ENCODE measurements at places on chromosomes 12 and 14.

DNA sequence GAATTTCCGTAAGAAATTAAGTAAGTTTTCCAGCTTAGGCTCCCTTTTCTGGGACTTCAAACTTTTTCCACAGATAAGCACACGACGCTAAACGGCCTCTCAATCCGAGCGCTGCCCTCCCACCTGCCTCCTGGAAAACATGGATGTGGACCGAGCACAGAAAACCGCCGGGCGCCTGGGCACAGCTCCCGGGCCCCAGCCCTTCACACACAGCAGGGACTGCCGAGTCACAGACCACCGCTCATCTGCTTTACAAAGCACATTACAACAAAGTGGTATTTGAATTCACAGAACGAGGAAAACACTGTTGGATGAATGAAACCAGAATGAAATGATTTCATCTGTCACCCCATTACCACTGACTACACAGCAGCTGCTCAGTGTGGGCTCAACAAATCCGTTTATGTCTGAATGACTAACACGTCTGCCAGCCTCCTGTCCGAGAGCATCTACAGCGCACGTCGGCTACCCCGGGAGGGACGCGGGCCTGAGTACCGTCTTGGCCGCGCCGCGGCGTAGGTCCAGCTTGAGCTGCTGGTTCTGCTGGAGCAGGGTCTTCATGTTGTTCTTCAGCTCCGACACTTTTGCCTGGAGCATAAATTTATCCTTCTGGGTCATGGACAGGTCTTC is 13.1 kb upstream of the ANKLE2 start:
- DNase-seq, result no peak

- DNase-seq, result no peak
Measured at GRCh38 chr14:90355540-90356518, 24.1 kb upstream of the NRDE2 start.

GRCh38 chr14:72574715-72575114 is 319.2 kb downstream of the DPF3 start:
- no peak for DNase-seq

DNA sequence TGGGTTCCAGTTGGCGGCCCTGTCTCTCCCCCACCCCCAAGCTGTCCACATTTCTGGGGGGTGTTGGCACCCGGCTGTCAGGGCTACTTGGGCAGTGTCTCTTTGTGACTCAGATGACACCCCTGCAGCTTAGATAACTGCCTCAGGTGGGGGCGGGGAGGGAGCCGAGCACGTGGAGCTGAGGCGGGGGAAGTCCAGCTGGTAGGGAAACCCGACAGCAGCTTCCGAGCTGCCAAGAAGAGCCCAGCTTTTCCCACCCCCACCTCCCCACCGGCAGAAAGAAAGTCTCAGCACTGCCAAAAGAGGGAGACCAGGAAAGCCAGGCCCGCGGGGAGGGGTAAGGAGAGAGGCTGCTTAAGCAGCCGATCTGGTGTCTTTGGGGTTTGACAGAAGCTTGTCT is 1.4 kb downstream of the LRTM2 start:
- DNase-seq, result no peak

DNA sequence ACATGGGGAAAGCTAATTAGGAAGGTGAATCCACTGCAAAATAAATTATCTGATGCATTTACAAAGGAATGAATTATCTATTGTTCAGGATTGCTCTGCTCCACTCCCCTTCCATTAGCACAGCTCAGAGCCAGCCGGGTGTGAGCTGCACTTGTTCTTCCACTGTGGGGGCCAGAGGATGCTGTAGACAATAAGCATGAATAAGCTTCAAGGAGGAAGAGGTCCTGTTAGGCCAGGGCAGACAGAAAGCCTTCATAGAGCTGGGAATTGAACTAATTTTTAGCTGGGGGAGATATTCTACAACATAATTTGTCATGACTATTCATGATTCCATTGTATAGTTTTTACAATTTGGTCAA is 137.6 kb upstream of the MAX start:
- DNase-seq, result no peak

DNA sequence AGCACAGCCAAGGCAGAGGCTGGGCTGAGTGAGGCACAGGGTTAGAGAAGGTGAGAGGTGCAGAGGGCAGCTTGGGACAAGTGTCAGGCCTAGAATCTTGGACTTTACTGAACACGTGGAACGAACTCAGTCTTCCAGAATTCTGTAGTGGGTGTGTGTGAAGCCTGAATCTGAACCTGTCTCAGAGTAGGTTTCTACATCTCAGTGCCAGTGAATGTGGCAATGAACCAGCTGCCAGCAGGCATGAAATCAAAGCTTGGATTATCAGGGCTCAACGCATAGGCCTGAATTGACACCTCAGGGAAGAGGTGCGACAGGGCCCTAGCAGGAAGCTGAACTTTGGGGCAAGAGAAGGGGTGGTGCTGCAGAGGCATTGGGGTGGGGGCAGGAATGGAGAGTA is 104.6 kb downstream of the SAMD4A start:
- no peak for DNase-seq

GRCh38 chr14:40870252-40870651 is 736.4 kb upstream of the LRFN5 start:
- no peak for DNase-seq

DNA sequence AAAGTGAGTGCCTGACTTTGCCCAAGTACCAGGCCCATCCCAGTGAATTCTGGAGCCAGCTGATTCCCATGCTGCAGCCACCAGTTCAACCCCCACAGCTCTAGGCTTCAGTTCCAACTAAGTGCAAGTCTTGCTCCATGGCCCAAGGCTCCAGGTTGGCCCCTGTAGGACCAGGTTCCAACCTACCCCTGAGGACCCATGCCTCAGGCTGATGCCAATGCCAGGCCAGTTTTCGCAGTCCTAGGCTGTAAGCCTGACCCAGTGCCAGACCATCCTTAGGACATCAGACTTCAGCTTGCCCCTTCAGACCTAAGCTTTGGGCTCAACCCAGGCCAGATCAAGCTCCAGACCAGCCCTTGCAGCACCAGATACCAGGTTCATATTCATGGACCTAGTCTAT is 352.6 kb downstream of the FSCB start:
- DNase-seq, result no peak

DNA sequence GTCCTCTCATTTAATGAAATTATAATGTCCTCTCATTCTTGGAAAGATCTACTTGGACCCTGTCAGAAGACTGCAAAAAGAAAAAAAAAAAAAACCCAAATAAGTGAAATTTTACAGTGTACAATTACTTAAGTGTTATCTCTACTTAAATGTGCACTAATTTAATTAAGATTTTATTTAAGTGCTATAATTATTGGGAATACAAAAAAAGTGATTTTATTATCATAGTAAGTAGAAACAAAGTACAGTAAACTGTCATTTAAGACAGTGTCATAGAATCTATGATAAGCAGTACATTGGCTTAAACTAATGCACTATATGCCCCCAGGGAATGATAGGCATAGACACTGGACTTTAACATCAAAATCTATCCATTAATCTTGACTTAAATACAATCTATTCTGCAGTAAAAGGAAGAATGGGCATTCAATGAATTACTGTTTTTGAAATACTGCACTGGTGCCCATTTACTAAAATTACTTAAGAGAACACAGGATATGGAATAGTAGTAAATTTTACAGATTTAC is 23.3 kb downstream of the INSM2 start:
- DNase-seq, result no peak

DNA sequence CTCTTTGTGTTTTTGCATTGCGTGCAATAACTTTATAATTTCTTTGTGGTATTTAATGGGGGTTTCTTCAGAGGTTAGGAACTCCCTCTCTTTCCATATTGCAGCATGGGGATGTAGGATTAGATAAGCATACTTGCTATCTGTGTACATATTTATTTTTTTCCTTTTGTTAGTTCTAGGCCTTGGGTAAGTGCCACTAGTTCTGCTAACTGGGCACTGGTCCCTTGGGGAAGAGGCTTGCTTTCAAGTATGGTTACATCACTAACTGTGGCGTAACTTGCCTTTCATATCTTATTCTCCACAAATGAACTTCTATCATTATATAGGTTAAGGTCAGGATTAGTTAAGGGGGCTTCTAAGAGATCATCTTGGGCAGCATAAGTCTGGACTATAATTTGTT is 31.5 kb upstream of the SLCO1B3 start:
- no peak for DNase-seq

DNA sequence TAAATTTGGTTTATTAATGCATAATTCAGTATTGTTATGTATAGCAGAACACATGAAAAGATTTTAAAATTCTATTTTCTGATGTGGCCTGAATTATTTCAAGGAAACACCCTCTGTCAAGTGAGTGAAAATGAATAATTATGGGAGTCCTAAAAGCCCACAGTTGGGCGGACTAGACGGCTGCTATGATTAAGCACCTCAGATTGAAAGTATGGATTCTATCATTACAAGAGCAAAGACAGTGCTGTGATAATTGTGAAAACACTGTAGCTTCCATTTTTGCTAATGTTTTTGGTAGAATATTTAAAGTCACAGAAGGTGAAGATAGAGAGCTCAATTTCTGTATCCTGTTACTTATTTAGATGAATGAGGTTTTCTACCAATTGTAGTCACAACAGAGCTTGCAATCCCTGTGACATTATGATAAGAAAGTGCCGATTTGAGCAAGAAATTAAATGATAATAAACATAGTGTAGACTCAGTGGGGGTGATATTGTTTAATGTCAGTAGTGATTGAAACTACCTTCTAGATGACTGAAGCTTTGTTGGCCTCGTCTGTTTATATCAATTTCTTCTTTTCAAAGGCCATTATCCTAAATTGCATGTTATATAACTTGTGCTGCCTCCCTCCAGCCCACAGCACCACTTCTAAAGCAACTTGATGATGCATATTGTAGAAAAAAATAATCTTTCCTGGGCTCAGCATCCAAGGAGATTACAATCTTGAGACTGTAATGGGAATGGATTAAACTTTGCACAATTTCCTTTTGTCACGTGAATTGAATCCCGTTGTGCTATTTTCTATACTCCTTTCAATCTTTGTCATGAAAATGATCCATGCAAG is 359.8 kb downstream of the BTG1 start:
- DNase-seq, result no peak

DNA sequence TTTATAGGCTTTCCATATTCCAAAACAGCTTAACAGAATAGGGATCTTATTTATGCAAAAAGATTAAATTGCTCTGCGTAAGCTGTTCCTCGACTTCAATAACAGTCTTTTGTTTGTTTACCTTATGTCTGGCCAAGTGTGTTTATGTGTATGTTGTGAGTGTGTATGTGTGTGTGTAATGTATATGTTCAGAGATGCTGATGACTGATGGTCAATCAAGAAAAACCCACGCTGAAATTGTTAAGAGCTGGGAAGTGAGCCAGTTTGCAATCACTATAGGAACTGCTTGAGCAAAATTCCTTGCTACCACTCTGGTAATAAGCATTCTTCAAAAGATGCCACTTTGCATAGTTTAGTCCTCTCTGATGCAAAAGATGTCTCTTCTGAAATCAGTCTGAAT is 59.6 kb downstream of the PRKD1 start:
- no peak for DNase-seq

GRCh38 chr12:69821456-69822159 is 3.4 kb upstream of the MYRFL start:
- peak; percentile 19 for DNase-seq

DNA sequence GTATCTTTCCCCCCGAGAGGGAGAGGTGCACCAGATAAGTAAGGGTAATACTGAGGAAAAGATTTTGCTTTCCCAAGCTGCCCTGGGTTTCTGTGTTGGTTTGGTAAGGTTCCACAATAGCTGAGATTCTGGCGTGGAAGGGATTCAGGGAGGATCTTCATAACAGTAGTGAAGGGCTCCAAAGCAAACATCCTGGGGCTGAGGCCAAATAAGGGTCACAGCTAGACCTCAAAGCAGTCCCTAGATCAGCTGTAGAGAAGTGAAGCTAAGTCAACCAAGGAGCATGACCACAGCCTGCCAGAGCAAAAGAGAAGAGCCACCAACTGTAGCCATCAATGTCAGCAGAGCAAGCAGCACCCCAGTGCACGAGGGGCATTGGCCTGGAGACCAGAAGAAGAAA is 73.2 kb upstream of the SLC35F4 start:
- DNase-seq, result no peak

DNA sequence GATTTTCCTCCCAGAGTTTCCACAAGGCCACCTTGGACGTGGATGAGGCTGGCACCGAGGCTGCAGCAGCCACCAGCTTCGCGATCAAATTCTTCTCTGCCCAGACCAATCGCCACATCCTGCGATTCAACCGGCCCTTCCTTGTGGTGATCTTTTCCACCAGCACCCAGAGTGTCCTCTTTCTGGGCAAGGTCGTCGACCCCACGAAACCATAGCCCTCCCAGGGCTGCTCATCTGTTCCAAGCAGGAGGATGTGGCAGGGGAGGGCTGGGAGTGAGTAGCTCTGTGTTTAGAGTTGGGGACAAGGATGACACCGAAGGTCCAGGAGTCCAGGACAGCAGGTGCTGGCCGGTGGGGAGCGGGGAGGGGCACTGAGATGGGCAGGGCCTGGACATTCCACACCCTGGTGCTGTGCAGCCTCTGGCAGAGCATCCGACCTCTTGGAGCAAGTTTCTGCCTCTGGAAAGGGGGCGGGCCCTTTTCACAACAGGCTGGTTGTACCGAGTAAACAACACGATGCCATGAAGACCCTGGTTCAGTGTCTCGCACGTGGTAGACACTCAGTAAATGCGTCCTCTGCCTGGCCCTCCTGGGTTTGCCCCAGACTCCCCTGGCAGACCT is 8.2 kb downstream of the SERPINA4 start:
- DNase-seq, result no peak

- DNase-seq, result no peak
Measured at GRCh38 chr12:15220451-15220850, 766 bp downstream of the RERG start.

GRCh38 chr12:90489141-90489540 is 465.8 kb downstream of the CCER1 start:
- DNase-seq, result no peak

DNA sequence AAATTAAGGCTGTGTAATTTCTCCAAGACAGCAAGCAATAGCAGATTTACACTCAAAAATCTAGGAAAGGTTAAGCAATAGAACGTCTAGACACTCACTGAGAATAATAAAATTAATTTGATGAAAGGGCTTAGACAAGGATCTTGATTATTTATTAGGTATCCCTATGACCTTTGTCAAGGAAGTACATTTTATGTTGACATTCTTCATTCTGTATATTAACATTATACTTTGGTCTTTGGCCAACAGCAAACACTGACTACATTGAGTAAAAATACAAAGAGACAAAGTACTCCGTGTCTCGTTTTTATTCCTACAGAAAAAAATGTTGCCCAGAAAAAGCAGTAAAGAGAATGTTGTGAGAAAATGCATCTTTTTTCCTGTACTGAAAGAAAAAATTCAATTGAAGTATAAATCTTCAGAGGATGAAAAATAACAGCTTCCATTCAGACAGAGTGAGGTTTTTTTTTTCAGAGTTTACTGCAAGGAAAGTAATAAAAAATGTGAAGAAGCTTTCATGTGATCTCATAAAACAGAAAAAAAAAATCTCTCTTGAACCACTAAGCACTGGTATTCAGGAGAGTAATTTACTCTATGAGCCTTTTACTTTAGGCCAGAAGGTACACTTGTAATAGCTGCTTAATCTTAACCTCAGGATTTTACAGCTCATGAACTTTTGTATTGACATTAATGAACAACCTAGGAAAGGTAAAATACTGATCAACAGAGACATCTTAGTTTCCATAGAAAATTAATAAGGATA is 605.0 kb downstream of the FSCB start:
- DNase-seq, result no peak

Measured in frontal cortex (tissue), 4 donors.